ENCODE measurements at places on chromosomes 11 and 22.
A peak's percentile ranks its signal among the peaks of the same experiment; 100 is the strongest.

- DNase-seq: peak; percentile 47
Measured at GRCh38 chr11:118240999-118241763, 11.0 kb downstream of the MPZL3 start.

DNA sequence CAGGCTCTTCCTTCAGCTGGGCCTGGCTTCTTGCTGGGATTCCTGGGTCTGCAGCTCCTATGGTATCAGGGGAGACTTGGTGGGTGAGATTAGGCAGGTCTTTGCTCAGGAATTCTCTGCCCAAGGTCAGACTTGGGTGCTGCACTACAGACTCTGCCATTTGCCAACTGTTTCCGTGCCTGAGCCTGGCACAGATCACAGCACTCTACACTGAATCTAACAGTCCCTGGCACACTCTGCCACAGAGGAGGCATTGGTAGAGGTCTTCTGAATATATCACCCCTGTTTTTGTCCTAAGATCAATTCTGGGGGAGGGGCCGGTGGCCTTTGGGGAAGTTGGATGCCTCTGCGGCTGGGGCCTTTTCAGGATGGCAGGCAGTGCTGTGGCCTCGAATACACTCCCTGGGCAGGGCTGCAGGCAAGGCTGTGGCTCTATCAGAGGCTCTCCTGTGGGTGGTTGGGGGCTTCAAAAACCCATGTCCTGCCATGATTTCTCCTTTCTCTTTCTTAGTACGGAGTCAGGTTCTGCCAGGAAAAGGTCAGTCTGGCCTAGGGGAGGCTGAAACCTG lies 115.0 kb upstream of the NARS2 start:
- DNase-seq: no peak

GRCh38 chr11:62152245-62153086 lies 28.7 kb downstream of the INCENP start:
- no peak for DNase-seq

DNA sequence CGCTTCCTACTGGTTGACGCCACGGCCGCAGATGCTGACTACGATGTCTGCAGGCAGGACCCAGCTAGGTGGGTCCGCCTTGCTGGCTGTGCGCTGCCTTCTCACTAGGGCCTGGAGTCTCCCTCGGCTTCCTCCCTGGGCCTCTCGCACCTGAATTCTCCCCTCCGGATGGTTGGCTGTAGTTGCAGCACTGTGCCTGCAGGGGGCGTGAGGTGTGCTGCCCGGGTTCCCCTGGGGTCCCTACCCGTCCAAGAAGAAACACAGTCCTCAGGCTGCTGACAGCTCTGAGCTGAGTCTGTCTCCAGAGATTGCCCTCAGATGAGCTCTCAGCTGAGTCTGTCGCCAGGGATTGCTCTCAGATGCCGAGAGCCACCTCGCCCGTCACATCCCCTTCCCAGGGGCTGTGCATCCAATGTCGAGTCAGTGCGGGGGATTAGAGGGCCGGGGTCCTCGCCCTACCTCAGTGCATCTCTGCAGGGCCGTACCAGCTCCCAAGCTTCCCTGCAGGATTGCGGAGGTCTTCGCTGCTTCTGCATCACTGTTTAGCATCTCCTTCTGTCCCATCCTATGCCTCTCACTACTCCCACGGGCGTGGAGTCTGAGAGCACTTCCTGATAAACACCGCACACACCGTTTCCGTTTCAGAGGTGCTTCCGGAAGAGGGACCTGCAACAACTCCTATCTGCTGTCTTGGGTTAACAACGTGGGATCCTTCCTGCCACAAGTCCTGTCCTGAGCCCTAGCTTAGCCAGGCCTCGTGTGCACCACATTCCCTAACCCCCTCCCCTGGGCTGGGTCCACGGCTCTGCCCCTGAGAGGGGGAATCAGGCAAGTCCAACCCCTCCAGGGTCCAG lies 196.9 kb downstream of the CSNK2A3 start:
- peak; percentile 39 for DNase-seq

DNA sequence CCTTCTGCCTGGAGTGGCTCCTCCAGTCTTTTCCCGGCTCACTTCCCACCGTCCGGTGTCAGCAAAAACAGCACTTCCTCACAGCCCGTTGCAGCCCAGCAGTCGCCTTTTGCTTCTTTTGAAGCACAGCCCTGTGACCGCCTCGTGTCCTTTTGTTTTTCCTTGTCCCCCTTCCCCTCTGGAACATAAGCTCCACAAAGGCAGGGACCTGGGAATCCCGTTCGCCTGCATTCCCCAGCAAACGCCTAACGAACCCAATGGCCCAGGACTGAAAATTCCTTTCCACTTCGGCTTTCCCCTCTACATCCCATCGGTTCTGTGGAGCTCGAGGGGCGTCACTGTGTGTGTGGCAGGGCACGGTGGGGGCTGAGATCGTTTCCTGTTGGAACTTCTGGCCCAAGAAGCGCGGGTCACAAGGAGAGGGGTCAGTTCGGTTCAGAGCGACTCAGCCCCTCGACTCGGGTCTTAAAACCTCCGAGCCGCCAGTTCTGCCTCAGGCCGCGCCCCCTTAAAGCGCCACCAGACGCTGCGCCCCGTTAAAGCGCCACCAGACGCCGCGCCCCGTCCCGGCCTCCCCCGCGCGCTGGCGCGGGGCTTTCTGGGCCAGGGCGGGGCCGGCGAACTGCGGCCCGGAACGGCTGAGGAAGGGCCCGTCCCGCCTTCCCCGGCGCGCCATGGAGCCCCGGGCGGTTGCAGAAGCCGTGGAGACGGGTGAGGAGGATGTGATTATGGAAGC lies 841 bp downstream of the RIC8A start:
- peak; percentile 76 for DNase-seq

- no peak for DNase-seq
Measured at GRCh38 chr11:101357771-101358170, 226.0 kb downstream of the TRPC6 start.

- DNase-seq: no peak
Measured at GRCh38 chr11:58647866-58648265, 25.4 kb downstream of the CNTF start.

DNA sequence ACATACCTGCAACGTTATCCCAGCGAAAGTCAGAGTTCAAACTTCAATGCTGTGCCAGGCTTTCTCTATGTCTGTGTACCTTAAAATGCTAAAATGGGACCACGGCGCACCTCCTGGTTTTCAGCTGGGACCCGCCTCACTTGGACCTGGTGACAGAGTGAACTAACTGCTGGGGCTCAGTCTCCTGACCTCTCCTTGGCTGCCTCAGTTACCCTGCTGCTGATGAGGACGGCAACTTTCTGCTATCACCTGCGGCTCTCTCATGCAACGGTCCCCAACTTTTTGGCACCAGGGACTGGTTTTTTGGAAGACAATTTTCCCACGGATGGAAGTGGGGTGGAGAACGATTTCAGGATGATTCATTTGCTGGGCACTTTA lies 402.8 kb downstream of the BRD1 start:
- no peak for DNase-seq

GRCh38 chr11:296171-297050 lies 2.9 kb downstream of the IFITM5 start:
- DNase-seq: no peak

GRCh38 chr11:43918662-43919061 lies 23.8 kb upstream of the C11orf96 start:
- DNase-seq: no peak

DNA sequence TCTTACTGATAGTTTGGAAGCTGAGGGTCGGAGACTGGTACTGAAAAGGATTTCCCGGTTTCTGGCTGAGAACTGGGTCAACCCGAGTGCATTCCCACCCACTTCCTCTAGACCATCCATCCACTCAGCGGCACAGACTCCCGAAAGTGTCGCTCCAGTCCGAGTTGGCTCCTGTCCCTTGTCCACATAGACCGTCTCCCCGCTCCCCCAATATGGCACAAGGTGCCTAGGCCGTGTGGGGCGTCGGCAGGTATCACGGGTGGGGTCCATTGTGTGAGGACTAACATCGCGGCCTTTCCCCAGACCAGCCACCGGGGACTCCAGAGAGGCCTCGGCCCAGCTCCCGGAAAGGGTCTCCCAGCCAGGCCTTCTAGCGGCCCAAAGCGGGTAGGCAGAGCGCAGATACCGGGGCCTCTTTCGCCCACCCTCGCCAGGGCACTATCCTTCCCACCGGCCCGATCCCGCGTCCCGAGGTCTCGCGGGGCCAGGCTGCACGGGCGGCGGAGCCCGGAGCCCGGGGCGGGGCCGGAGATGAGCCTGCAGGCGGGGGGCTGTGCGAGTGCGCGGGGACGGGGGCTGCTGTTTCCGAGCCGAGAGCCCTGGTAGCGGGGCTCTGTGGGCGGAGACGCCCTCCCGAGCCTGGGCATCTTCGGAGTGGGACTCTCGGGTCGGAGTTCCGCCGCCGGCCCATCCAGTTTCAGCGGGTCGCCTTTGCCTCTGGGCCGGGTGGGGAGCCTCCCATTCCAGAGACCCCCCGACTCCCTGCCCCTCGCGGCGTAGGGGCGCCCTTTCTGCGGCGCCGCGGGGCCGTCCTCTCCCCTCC lies 21.1 kb downstream of the SERPINH1 start:
- peak; percentile 12 for DNase-seq

GRCh38 chr11:42528471-42528870 lies 783.3 kb upstream of the API5 start:
- no peak for DNase-seq

GRCh38 chr11:101369835-101370234 lies 214.0 kb downstream of the TRPC6 start:
- no peak for DNase-seq

GRCh38 chr11:18865261-18865660 lies 73.7 kb upstream of the PTPN5 start:
- DNase-seq: no peak

Data from T follicular helper cell (primary cell).